Cortex of kidney (tissue), 1 donor: ENCODE measurements at places on chromosomes 16 and 17.

GRCh38 chr17:60231234-60231633 is 81.5 kb downstream of the CA4 start:
- DNase-seq = no peak

- no peak for DNase-seq
Observed at GRCh38 chr17:75364078-75364477, 41.4 kb downstream of the GRB2 start.

DNA sequence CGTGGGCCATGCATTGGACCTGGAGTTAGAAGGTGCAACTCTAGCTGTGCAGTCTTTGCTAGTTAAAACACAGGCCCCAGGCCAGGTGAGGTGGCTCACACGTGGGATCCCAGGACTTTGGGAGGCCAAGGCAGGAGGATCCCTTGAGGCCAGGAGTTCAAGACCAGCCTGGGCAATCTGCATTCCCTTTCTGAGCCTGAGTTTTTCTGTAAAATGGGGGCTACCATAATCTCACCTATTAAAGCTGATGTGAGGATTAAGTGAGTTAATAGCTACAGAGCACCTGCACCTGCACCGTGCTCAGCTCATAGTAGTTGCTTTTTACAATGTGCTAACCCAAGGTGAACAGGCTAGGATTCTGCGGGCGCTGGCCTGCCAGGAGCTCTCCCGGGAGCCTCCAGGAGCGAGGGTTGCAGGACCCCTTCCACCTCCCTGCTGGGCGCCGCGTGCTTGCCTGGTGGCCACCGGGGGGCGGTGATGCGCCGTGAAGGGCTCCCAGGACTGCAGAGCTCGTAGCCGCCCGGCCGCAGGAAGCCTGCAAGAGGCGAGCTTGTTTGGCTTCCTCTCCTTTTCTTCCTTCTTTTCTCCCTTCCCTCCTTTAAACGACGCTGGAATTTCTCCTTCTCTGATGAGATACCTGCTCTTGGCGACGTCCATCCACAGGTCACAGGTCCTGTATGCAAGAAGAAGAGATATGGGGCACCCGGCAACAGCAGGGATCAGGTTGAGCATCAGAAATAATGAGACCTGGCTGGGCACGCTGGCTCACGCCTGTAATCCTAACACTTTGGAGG is 51.3 kb downstream of the ZFP90 start:
- no peak for DNase-seq

GRCh38 chr17:43800736-43801135 is 20.5 kb downstream of the CFAP97D1 start:
- no peak for DNase-seq
